ENCODE measurements at places on chromosomes 5 and 9. TPM values are rescaled to one million over a fixed set of nuclear protein-coding genes. Genes with fewer than 3 reads are reported as not detected.

Gene DIPK1B
- not detected for total RNA-seq

Gene INSL6
- total RNA-seq = not detected

Gene CMBL
- total RNA-seq = 10.3 TPM

Gene HNRNPAB
- total RNA-seq = 99.1 TPM

Gene AGXT2
- not detected for total RNA-seq

Gene ENHO
- not detected for total RNA-seq

Gene POMT1
- total RNA-seq = 19.3 TPM

Gene MOB3B
- 1.1 TPM for total RNA-seq

Gene CEL
- under 0.01 TPM for total RNA-seq

Gene C9
- not detected for total RNA-seq

Gene NRG2
- not detected for total RNA-seq

Gene SPINK6
- 1.1 TPM for total RNA-seq

Gene TSSK1B
- not detected for total RNA-seq

Gene SRA1
- total RNA-seq = 50.2 TPM

Gene BAAT
- total RNA-seq = not detected

Gene PPIP5K2
- 26.8 TPM for total RNA-seq

Gene SLCO6A1
- not detected for total RNA-seq

Gene MARCOL
- total RNA-seq = not detected

Gene SAPCD2
- total RNA-seq = 17.3 TPM

Gene DMRT3
- total RNA-seq = not detected

Gene PHYHD1
- total RNA-seq = 5.5 TPM

Gene MELK
- total RNA-seq = 33.4 TPM
